C1 segment of cervical spinal cord (tissue), 14 donors: ENCODE measurements at places on chromosomes 6 and 20.

- no peak for DNase-seq
Measured at GRCh38 chr20:5642155-5642981, 107.8 kb upstream of the SHLD1 start.

- no peak for DNase-seq
Measured at GRCh38 chr20:31717478-31718201, 5.0 kb downstream of the BCL2L1 start.

DNA sequence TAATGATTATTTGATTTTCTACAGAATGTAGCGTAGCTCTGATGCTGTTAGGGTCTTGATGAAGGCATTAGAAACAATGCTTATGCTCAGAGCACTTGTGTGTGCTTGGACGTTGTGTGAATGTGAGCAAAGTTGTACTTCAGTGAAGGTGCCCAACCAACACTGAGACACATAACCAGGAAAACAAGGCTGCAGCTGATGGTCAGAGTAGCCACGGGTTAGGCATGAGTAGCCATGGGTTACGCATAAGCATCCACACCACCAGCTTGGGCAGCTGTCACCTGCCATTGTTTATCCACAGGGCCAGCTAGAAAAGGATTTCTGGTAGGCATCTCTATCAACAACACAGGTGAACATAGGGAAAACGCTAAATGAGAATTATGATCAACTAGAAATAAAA, 326.6 kb downstream of the NRN1 start:
- no peak for DNase-seq

- DNase-seq = no peak
Measured at GRCh38 chr6:157273756-157274470, 49.4 kb downstream of the TMEM242 start.

GRCh38 chr6:138336221-138336620, 41.5 kb upstream of the SMIM28 start:
- DNase-seq = no peak

GRCh38 chr6:65091561-65091960, 615.5 kb downstream of the EYS start:
- no peak for DNase-seq

GRCh38 chr20:58717278-58718091, 24.9 kb downstream of the NPEPL1 start:
- DNase-seq = no peak
